ENCODE measurements at places on chromosomes 5 and 9.

DNA sequence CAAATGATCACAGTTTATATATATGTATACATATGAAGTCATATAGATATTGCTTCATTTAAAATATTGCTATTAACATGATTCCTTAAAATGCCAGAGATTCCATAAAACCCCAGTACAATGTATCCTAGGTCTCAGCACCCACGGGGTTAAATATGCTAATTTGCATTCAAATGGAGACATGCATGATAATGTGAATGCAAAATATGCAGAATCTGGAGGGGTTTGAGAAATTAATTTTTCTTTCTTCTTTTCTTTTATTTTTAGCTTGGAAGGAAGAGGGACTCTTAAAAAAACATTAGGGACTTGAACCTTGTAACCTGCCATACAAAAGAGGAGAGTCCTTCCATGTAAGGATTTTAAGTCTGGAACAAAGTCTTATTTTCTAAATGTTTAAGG, 211.9 kb downstream of the MEF2C start:
- DNase-seq: no peak

DNA sequence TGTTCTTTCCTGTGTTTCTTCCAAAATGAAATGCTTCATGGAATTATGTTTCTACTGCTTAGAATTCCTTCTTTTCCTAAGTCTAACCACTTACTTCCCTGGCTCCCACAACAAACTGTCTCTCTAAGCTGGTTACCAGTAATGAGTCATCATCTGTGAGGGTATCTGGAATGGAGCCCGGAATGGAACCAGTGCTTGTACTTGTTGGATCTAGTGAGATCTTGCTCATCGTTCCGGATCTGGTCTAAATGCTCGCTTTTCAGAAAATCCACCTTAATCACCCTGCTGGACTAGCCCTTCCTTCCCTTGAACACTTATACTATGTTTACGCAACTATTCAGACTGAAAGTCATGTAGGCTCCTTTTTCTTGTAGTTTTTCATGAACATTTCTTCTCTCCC, 184.8 kb downstream of the PBX3 start:
- DNase-seq: no peak

DNA sequence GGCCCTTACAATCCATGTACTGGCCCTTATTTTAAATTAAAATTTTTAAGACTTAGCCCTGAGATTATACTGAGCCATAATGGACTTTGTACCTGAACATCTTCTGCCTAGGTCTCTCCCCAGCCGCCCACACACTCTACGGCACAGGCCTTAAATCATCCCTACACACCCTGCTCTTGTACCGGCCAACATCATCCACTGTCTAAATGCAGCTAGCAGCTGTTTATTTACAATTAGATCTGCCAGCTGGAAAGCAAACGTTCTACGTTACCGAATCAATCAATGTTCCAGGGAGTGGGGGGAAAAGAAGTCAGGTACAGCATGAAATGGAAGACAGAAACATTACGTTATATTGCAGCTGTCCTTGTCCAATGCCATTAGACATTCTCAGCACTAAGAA, 88.4 kb upstream of the GRAMD2B start:
- DNase-seq: no peak

- DNase-seq: peak; percentile 80
These were observed 42.8 kb downstream of the CAMSAP1 start for GRCh38 chr9:135864447-135865049.

DNA sequence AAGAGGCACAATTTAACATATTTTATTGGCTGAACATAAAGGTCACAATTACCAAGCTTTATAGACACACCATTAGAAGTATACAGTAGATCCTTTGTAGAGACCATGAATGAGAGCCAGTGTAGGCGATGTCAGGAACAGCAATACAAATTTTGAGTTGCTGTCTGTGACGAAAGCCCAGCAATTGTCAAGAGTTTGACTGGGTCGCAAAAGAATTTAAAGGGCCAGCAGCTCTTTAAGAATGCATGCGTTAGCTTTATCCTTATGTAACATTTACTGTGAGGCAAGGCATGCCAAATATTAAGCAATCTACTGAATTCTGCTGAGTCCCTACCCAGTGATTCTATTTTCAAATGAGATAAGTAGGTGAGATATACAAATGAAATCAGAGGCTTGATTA, 236.9 kb downstream of the ARRDC3 start:
- no peak for DNase-seq

DNA sequence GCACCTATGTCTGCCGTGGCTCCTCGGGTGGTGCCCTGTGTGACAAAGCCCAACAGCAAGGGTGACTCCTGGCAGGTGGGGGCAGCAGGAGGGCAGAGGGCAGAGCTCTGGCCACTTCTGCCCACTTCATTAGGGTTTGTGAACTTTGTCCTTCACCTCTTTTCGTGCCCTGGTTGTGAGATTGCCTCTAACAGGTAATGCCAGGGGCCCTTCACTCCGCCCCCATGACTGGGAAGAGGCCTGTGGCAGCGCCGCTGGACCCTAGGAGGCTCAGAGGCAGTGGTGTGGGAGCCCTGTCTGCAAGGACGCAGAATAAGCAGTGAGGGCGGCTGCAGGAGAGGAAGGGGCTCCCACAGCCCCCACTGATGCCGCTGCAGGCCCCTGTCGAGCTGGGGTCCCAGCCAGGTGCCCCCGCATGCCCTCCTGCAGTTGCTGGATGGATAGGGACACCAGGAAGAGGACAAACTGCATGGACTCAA, 108.7 kb upstream of the LMX1B start:
- DNase-seq: no peak

GRCh38 chr5:179284751-179285631, 60.3 kb downstream of the ADAMTS2 start:
- DNase-seq: no peak

DNA sequence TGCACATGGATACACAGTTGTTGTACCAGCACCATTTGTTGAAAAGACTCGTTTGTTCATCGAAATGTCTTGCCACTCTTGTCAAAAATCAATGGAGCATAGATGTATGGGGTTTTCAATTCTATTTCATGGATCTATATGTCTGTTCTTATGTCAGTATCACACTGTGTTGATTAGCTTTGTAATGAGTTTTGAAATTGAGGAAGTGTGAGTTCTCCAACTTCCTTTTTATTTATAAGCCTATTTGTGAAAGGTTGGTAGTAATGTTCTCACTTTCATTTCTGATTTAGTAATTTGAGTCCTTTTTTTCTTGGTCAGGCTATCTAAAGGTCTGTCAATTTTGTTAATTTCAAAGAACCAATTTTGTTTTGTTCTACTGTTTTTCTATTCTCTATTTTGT, 26.1 kb downstream of the ZNF510 start:
- DNase-seq: no peak
